Dermis blood vessel endothelial cell (primary cell): ENCODE measurements at places on chromosomes 2 and 18. TPM values are rescaled to one million over a fixed set of nuclear protein-coding genes. Genes with fewer than 3 reads are reported as not detected.

The EPB41L3 gene
- 38.1 and 42.1 TPM in 2 replicates for total RNA-seq

The HAT1 gene
- 36.8 and 60.2 TPM in 2 replicates for total RNA-seq

The CCDC148 gene
- 0.42 and 0.51 TPM in 2 replicates for total RNA-seq

The ABHD1 gene
- not detected in 2 replicates for total RNA-seq

The MROH2A gene
- not detected in 2 replicates for total RNA-seq

The TUBB8B gene
- 0.14 TPM in 1 of 2 replicates, not detected in the other for total RNA-seq

The MARCO gene
- not detected in 2 replicates for total RNA-seq

The C2orf76 gene
- 12.6 and 14.6 TPM in 2 replicates for total RNA-seq

The COL4A4 gene
- total RNA-seq = 0.05 and 0.17 TPM in 2 replicates

The SP140 gene
- 0.09 TPM in 1 of 2 replicates, not detected in the other for total RNA-seq

The BMP10 gene
- not detected in 2 replicates for total RNA-seq

The HTR2B gene
- 4.4 and 4.8 TPM in 2 replicates for total RNA-seq

The GBX2 gene
- total RNA-seq = 0.34 and 1.1 TPM in 2 replicates

The LIMS4 gene
- 40.1 and 53.6 TPM in 2 replicates for total RNA-seq

The SP5 gene
- total RNA-seq = not detected in 2 replicates

The CHST10 gene
- total RNA-seq = 12.2 and 12.6 TPM in 2 replicates

The GKN1 gene
- total RNA-seq = not detected in 2 replicates

The REG3A gene
- not detected in 2 replicates for total RNA-seq

The CXCR2 gene
- not detected in 2 replicates for total RNA-seq

The NEDD4L gene
- total RNA-seq = 15.1 and 26.4 TPM in 2 replicates

The ALPI gene
- not detected in 2 replicates for total RNA-seq

The KLHL29 gene
- 3.7 and 5.8 TPM in 2 replicates for total RNA-seq

The HOXD1 gene
- total RNA-seq = 11.2 and 15.4 TPM in 2 replicates

The MTCL1 gene
- 11.7 and 16.7 TPM in 2 replicates for total RNA-seq

The CCDC88A gene
- total RNA-seq = 51.6 and 75.4 TPM in 2 replicates

The ADRA2B gene
- 0.05 and 0.17 TPM in 2 replicates for total RNA-seq

The LIPG gene
- total RNA-seq = 1.9 and 54.6 TPM in 2 replicates

The C2orf80 gene
- not detected in 2 replicates for total RNA-seq

The RTP5 gene
- total RNA-seq = not detected in 2 replicates

The KIAA2012 gene
- total RNA-seq = not detected in 2 replicates

The ALK gene
- total RNA-seq = not detected in 2 replicates

The TIA1 gene
- 147 and 155 TPM in 2 replicates for total RNA-seq

The NOSTRIN gene
- total RNA-seq = 4.5 and 34.9 TPM in 2 replicates

The CARF gene
- 3.4 and 5.6 TPM in 2 replicates for total RNA-seq

The CENPA gene
- total RNA-seq = 5.1 and 14.3 TPM in 2 replicates

The CXCR4 gene
- 57.4 and 188 TPM in 2 replicates for total RNA-seq

The CYBRD1 gene
- 19.8 and 30.5 TPM in 2 replicates for total RNA-seq

The ACMSD gene
- 0.09 and 0.34 TPM in 2 replicates for total RNA-seq

The SPATS2L gene
- total RNA-seq = 21.3 and 54.0 TPM in 2 replicates

The COL6A3 gene
- total RNA-seq = 6.3 and 14.6 TPM in 2 replicates

The CFC1 gene
- not detected in 2 replicates for total RNA-seq

The ELMOD3 gene
- total RNA-seq = 10.0 and 12.3 TPM in 2 replicates

The ECEL1 gene
- not detected in 2 replicates for total RNA-seq

The TMEM163 gene
- total RNA-seq = 0.09 and 0.34 TPM in 2 replicates

The GCKR gene
- total RNA-seq = 0.05 and 0.85 TPM in 2 replicates

The DQX1 gene
- not detected in 2 replicates for total RNA-seq

The CROCC2 gene
- total RNA-seq = not detected in 2 replicates

The SIX2 gene
- 0.09 TPM in 1 of 2 replicates, not detected in the other for total RNA-seq

The M1AP gene
- not detected in 2 replicates for total RNA-seq

The ABHD3 gene
- 6.9 and 7.0 TPM in 2 replicates for total RNA-seq
